ENCODE measurements at places on chromosomes 5 and 9.

DNA sequence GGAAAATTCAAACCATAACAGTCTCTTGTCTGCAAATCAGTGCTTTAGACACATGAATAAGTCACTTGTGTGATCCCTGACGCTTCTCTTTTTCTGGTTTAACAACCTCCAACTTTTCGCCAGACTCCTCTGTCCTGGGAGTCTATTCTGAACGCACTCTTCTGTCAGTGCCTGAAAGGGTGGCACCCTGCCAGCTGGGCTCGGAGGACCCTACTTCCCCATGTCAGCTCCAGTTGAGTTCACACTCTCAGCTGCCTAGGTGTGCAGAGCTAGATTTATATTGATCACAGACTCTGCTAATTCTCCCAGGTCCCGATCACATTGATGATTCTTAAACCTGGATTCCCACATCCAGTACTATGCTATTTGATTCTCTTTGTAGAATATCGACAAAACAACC, 649.1 kb downstream of the BNC2 start:
- no peak for DNase-seq

- peak; percentile 20 for DNase-seq
Measured at GRCh38 chr5:126339215-126339805, 83.9 kb upstream of the GRAMD2B start.

DNA sequence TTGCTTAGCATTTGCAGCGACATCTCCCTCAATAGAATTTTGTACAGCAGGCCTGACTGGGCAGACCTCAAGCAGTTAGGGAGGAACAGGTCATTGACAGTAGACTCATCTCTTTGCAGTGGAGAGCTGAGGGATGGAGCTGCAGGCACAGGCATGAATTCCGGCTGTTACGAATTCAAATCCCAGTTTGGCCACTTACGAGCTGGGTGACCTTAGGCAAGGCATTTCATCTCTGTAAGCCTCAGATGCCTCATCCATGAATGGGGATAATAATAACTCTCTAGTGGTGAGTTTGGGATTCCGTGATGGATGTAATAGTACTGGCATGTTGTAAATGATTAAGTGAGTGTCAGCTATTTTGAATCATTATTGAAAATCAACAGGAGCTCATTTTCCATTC, 195.3 kb downstream of the SEMA6A start:
- DNase-seq, result no peak

- no peak for DNase-seq
Measured at GRCh38 chr9:97293818-97294217, 13.6 kb upstream of the CCDC180 start.

GRCh38 chr5:141832131-141832530, 46.1 kb downstream of the PCDH1 start:
- DNase-seq, result no peak

DNA sequence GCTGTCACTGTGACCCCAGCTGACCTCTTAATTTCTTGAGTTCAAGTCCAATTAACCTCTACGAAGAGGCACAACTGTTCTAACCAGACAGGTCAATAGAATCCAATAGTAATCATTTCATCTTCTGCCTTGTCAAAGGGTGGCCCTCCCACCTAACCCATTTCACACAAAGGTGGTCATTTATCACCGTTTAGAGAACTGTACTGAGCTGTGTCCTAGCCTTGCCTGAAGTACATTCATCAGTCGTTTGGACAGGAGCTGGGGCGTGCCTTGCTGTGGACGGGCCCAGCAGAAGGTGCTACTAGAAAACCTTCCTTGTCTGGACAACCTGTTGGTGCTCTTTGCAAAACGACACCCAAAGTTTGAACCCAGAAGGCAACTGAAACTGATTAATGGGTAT, 605.4 kb downstream of the ISL1 start:
- no peak for DNase-seq

DNA sequence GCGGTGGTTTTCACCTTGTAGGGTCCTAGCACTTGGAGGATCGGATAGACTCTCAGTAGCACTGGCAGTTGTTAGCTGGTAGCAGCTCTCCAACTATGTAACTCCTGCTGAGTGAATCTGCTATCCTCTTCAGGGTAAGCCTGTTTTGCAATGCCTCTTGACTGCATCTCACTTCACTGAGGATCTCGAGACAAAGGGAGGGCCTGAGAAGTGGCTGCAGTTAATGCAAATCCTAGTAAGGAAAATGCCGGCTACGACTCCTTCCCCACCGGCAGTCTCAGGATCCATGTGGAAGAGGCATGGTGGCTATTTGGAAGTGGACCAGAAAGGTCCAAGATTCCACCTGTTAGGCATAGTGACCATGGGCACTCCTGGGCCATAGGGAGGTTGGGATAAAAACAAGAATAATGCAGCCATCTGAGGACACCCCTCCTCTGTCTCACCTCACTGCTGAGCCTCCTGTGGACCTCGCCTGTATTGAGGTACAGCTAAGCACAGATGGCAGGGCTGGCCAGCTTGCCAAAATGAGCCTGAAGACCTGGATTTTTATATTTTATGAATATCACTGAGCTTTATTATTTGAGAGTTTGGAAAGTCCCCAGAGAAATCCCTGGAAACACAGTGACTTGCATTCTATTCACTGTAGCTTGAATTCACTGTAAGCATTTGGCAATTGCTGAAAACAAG, 146.0 kb downstream of the LIFR start:
- no peak for DNase-seq

GRCh38 chr9:27835746-27836145, 262.5 kb upstream of the C9orf72 start:
- no peak for DNase-seq

DNA sequence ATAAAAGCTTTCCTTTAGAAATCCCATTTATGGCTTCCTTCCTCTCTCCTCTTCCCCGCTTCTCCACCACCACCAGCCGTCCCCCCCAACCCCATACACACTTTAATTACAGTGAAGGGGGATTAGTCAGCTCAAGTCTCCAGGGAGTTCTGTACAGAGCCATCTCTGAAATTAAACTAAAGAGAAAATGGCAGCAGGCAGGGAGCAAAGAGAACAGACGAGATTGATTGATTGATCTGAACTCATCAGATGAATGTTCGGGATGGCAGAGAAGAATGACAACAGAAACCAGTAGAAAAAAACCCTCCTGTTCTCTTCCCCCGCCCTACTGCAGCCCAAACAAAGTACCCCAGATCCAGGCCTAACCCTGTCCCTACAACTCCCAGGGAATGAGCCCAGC, 241.7 kb upstream of the PANK3 start:
- no peak for DNase-seq

- no peak for DNase-seq
Measured at GRCh38 chr5:119678351-119679028, 49.1 kb downstream of the FAM170A start.

- no peak for DNase-seq
Measured at GRCh38 chr5:137604348-137605095, 105.4 kb upstream of the SPOCK1 start.

DNA sequence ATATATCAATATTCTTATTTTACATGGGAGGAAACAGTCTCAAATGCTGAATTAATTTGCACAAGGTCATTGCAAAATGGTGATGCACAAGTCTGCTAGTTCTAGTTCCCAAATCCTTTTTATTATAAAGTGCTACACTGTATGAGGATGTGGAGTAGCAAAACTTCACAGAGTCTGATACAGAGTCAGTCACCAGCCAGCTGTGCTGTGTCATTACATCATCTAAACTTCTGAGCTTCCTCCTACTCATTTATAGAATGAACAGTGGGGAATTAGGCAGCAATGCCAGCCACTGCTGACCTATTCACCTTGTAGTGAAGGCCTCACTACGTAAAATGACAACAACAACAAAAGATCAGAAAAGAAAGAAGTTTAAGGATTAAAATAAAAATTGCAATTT, 357.8 kb downstream of the TMEM167A start:
- no peak for DNase-seq

- no peak for DNase-seq
Measured at GRCh38 chr5:112183103-112183711, 235.9 kb downstream of the EPB41L4A start.

GRCh38 chr9:92147030-92147851, 32.0 kb upstream of the SPTLC1 start:
- no peak for DNase-seq

GRCh38 chr5:32504989-32505596, 60.6 kb upstream of the ZFR start:
- DNase-seq, result no peak

GRCh38 chr9:137021979-137022661, 5.9 kb downstream of the ABCA2 start:
- DNase-seq, result no peak

DNA sequence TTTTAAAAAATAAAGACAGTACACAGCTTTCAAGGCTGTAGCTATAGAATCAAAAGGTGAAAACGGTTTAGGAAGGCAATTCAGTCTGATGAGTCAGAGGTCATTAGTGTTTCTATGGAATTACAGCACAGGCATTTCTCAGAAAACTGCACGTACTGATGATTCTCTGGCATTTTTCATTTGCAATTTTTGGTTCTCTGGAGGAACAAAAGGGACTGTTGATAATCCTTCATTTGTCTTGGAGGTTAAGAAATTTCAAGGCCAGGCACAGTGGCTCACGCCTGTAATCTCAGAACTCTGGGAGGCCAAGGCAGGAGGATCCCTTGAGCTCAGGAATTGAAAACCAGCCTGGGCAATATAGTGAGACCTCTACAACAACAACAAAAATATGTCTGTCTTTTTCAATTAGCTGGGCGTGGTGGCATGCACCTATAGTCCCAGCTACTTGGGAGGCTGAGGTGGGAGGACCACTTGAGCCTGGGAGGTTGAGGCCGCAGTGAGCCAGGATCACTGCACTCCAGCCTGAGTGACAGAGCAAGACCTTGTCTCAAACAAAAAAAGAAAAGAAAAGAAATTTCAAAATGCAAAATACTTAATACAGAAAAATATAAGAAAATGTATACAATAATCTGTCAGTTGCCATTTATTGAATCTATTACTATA, 27.3 kb downstream of the NR6A1 start:
- DNase-seq, result no peak

DNA sequence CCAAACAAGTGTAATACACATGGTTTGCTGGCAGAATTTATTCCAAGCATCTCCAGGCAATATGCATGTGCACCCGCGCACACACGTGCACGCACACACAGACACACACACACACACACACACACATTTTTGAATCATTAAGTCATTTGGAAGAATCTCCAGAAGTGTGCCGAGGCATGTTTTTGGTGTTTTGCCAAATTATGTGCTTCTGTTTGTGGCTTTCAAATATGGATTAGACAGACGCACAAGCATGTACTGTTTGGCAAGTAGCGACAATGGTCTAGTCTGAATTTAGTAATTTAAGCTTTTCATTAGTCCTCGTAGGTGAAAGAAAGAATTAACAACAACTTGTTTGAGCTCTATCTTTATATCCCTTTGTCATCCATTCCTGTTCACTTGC, 36.7 kb downstream of the NFIB start:
- DNase-seq, result no peak

- no peak for DNase-seq
Measured at GRCh38 chr9:37678789-37679273, 28.1 kb downstream of the FRMPD1 start.

DNA sequence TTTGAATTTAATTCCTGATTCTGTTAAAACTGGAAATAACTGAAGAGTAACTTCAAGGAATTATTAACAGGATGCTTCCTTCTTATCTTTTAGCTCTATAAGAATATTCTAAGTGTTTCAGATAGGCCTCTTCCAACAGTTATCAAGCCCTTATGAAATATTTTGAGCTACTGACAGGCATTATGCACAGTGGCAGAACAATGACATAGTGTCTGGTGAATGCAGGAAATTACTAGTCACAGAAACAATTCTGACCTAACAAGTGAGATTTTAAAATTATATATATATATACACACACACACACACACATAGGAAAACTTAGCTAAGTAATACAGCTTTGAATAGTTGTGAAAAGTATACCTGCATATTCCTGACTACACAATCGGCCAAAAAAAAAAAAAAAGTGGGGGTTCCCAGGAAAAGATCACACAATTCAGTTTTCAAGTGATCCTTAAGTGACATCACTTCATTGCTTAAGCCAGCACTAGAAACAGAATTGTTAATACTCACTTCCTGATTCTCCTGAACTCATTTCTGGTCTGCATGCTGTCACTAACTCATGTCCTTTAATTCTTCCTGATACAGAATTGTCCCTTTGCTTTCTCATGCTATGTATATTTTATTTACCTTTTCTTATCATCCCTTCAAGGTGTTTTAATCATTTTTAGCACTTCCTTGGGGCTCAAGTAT, 77.3 kb downstream of the SLC25A46 start:
- DNase-seq, result no peak

DNA sequence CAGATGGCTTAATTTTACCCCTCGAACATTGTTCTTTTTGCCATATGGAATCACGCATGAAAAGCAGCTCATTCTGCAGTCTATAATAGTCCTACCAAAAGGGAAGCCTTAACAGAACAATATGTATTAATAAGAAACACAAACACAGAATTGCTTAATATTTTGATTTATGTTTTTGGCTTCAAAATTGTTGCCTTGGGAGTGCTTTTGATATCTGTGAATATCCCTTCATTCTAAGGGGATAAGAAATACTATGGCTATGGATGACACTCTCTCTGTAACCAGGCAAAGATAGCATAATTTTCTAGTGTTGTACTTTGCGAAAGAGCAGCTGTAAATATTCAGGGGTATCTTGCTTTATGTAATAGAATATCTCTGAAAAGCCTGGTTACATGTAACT, 26.3 kb upstream of the CFAP95 start:
- DNase-seq, result no peak

- DNase-seq, result no peak
Measured at GRCh38 chr5:43785198-43785597, 182.2 kb downstream of the NNT start.

GRCh38 chr5:10702040-10702629, 58.9 kb downstream of the DAP start:
- no peak for DNase-seq

GRCh38 chr5:134245101-134245604, 19.3 kb upstream of the PPP2CA start:
- no peak for DNase-seq

DNA sequence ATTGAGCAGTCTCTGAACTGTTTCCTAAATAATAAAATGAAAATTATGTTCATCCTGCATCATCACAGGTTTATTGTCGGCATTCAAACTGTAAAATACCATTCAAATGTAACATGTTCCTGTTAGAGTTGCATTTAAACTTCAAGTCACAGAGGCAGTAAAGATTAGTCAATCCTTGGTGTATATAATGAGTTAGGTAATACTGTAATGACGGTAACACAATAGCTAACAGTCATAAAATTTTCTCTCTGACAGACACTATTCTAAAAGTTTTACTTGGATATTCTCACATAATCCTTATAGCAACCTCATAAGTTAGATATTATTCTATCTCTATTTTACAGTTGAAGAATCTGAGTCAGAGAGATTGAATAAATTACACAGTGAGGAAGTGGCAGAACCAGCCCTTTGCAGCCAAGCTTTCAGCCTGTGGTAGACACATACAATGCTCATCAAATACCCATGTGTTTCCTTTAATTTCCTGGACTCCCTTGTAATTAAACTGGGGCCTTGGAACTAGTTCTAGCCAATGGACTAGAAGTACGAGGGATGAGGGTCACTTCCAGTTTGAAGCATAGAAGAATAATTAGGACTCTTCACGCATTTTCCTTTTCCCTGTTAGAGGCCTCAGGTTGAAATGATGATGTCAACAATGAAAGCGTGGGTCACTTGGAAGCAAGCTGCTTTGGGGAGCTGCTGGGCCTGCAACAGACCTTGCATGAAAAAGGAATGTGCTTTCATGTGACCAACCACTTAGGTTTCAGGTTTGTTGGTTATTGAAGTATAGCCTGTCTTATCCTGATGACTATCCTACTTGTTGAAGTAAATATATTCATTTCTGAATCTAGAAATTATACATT, 12.3 kb upstream of the CAST start:
- no peak for DNase-seq

GRCh38 chr5:72216756-72217155, 103.3 kb downstream of the MRPS27 start:
- DNase-seq, result no peak

Measured in stimulated activated CD8-positive, alpha-beta memory T cell treated with anti-CD3 and anti-CD28 coated beads, Interleukin-4, amount 100 ng/mL, for 4 hours (primary cell).